ENCODE measurements at places on chromosomes 4 and X. TPM values are rescaled to one million over a fixed set of nuclear protein-coding genes. Genes with fewer than 3 reads are reported as not detected.

GRCh38 chr4:20126906-20127305 lies 124.8 kb upstream of the SLIT2 start:
- no peak for DNase-seq

Gene AADAT
- 0.96 TPM for polyA plus RNA-seq

Gene F8
- 15.8 TPM for polyA plus RNA-seq

Gene TAF7L
- polyA plus RNA-seq = 0.04 TPM

- DNase-seq = no peak
Observed at GRCh38 chr4:3773552-3774001, 7.4 kb downstream of the ADRA2C start.

GRCh38 chr4:69811166-69811565 lies 48.8 kb downstream of the SULT1E1 start:
- no peak for DNase-seq

All from psoas muscle (tissue), 8 donors.